Esophagus muscularis mucosa (tissue), 4 donors: ENCODE measurements at places on chromosomes 16 and 17. TPM values are rescaled to one million over a fixed set of nuclear protein-coding genes. Genes with fewer than 3 reads are reported as not detected.

DNA sequence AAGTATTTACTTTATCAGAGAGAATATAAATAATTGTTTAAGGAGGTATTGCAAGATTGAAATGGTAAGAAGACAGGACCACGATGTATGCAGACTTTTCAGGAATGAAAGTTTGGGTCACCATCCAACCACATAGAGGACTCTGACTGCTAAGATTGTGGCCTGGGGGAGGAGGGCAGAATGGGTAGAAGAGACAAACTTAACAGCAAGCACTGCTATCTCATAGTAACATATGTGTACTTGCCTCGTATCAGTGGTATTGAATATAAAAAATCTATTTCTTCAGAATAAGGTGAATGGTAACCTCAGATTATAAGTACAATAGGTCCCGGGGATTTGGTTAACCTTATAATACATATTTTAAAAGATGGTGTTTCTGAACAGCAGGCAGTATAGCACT lies 5.8 kb downstream of the KRT10 start:
- H3K4me1 ChIP-seq = peaks cover 12% of the 10 kb centered on the region
- H3K4me3 ChIP-seq = no peak overlapping the region
- H3K36me3 ChIP-seq = no peaks in the 10 kb centered on the region
- no peaks in the 10 kb centered on the region for H3K27me3 ChIP-seq

GRCh38 chr17:39144416-39144840 lies 7.0 kb downstream of the PLXDC1 start:
- peak; percentile 98 for DNase-seq
- no peaks in the 10 kb centered on the region for H3K36me3 ChIP-seq
- no peaks in the 10 kb centered on the region for H3K4me1 ChIP-seq
- no peak overlapping the region for H3K4me3 ChIP-seq
- no peaks in the 10 kb centered on the region for H3K27me3 ChIP-seq
- peak overlapping the region; percentile 72 for H3K27ac ChIP-seq

GRCh38 chr17:20721171-20721570 lies 141.6 kb downstream of the CDRT15L2 start:
- no peak overlapping the region for H3K27ac ChIP-seq
- no peaks in the 10 kb centered on the region for H3K4me1 ChIP-seq
- H3K4me3 ChIP-seq = no peak overlapping the region
- no peaks in the 10 kb centered on the region for H3K27me3 ChIP-seq
- H3K36me3 ChIP-seq = no peaks in the 10 kb centered on the region
- no peak for DNase-seq

- no peaks in the 10 kb centered on the region for H3K27me3 ChIP-seq
- H3K36me3 ChIP-seq = no peaks in the 10 kb centered on the region
- H3K4me3 ChIP-seq = no peak overlapping the region
- no peak for DNase-seq
- H3K4me1 ChIP-seq = peaks cover 62% of the 10 kb centered on the region
- H3K27ac ChIP-seq = no peak overlapping the region
Observed at GRCh38 chr16:89431158-89431584, 59.2 kb downstream of the ANKRD11 start.

DNA sequence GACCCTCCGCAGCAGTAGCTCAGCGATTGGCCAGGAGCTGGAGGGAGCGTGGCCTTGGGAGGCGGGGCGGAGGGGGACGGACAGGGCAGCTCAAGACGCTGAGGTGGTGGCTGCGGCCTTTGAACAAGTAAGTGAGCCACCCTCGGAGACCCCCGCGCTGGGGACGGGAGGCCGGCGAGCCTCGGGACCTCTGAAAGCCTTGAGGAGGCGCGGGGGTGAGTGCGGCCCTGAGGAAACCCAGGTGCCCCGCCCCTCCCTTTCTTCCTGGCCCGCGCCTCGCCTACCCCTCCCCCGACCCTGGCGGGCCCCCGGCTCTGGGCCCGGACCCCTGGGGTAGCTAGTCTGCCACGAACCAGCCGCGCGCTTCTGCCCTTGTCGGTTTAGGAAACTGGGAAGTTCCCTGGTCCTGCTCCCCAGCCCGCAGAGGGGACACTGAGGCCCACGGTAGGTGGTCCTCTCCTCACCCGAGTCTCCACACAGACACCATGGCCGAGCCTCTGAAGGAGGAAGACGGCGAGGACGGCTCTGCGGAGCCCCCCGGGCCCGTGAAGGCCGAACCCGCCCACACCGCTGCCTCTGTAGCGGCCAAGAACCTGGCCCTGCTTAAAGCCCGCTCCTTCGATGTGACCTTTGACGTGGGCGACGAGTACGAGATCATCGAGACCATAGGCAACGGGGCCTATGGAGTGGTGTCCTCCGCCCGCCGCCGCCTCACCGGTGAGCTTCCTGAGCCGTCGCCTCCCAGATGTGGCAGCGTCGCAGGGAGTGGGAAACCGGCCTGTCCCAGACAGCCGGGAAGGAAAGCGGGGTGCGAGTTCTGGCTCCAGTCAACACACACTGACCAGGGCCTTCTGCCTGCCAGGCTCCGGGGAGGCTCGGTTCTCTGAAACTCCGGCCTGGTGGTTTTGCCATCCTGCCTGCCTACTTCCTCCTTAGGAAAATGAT lies at the start of gene MAPK7:
MAPK7 (plus strand) TSS at position 83 of the 945 bp plus-strand sequence; CDS start at position 486, 403 bp downstream.
- no peaks in the 10 kb centered on the region for H3K27me3 ChIP-seq
- peaks cover 60% of the 10 kb centered on the region for H3K4me1 ChIP-seq
- H3K36me3 ChIP-seq = peaks cover 43% of the 10 kb centered on the region
- H3K4me3 ChIP-seq = peak within 1 kb of the TSS; percentile 72
- no peak for DNase-seq
- peak within 1 kb of the TSS; percentile 93 for H3K27ac ChIP-seq

- H3K36me3 ChIP-seq = no peaks in the 10 kb centered on the region
- H3K4me1 ChIP-seq = peaks cover 21% of the 10 kb centered on the region
- H3K27me3 ChIP-seq = peaks cover 10% of the 10 kb centered on the region
- DNase-seq = no peak
- H3K27ac ChIP-seq = no peak overlapping the region
Observed at GRCh38 chr16:168424-168823, 2.6 kb downstream of the HBM start.

DNA sequence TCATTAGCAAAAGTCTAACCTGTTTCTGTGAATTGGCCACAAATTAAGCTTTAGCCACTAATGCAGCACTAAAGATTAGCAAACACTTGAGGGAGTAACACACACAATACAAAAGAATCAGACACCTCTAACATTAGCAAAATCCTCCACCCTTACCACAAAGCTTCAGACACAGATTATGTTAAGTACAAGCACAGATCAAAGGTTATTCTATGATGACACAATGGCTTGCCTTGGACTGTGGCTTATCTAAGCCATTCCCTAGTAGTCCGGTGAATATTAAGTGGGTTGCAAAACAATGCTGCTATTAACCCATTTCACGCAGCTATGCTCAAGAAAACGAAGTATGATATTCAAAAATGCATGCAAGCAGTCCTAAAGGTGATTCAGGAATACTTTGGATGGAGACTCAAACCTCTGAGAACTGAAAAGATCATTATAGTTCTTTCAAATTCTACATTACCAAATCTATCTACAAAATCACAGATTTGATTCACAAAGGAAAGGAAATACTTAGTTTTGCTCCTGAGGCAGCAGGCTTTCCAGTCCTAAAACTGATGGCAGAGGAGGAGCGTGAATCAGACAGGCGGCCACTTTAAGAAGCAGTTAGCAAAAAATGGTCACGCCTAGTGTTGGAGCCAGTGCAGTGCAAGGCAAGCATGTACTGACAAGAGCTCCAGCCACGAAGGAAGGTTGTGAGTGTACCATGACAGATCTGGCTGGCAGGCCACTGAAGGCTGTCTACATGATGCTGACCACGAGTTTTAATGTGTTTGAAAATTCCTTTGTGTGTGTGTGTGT lies 67.2 kb downstream of the PARN start:
- no peak overlapping the region for H3K4me3 ChIP-seq
- H3K36me3 ChIP-seq = peaks cover 7% of the 10 kb centered on the region
- DNase-seq = no peak

GRCh38 chr16:67258161-67258835 lies 9.5 kb downstream of the SLC9A5 start:
- H3K27ac ChIP-seq = no peak overlapping the region
- no peaks in the 10 kb centered on the region for H3K36me3 ChIP-seq
- DNase-seq = no peak
- H3K4me1 ChIP-seq = peaks cover 3% of the 10 kb centered on the region
- no peak overlapping the region for H3K4me3 ChIP-seq
- peaks cover 47% of the 10 kb centered on the region for H3K27me3 ChIP-seq

DNA sequence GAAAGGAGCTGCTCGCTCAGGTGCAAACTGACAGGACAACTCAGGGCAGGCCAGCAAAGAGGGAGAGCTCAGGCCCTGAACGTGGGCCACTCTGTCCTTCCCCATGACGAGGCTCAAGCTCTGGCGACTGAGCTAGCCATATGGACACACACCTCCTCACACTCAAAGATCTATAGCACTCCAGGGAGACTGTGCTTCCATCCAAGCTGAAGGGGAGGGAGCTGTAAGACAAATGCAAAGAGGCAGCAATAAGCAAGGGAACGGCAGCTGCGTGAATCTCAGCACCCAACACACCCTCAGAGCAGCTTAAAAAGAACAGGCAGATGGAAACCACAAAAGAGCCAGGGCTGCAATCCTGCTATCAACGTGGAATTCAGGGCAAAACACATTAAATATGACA lies 13.5 kb downstream of the NUDT16L1 start:
- DNase-seq = no peak
- H3K27me3 ChIP-seq = no peaks in the 10 kb centered on the region
- no peak overlapping the region for H3K27ac ChIP-seq
- H3K4me1 ChIP-seq = no peaks in the 10 kb centered on the region
- H3K36me3 ChIP-seq = peaks cover 61% of the 10 kb centered on the region
- H3K4me3 ChIP-seq = no peak overlapping the region

DNA sequence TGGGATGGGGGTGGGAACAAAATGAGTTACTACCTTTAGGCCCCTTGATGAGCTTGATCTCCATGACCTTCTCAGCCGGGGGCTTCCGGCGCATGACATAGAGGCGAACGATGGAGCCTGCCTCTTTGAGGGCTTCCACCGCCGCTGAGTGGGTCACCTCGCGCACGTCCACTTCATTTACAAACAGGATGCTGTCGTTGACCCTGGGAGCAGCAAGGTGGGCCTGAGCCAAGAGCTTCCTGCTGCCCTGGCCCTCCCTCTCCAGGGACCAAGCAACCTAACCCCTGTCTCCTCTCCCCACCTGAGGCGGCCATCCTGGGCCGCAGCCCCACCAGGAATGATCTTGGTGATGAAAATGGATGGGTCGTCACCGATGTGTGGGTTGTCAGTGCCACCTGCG lies 16.2 kb downstream of the DLG4 start:
- no peak overlapping the region for H3K27ac ChIP-seq
- peaks cover 6% of the 10 kb centered on the region for H3K36me3 ChIP-seq
- no peak for DNase-seq
- H3K4me3 ChIP-seq = no peak overlapping the region

DNA sequence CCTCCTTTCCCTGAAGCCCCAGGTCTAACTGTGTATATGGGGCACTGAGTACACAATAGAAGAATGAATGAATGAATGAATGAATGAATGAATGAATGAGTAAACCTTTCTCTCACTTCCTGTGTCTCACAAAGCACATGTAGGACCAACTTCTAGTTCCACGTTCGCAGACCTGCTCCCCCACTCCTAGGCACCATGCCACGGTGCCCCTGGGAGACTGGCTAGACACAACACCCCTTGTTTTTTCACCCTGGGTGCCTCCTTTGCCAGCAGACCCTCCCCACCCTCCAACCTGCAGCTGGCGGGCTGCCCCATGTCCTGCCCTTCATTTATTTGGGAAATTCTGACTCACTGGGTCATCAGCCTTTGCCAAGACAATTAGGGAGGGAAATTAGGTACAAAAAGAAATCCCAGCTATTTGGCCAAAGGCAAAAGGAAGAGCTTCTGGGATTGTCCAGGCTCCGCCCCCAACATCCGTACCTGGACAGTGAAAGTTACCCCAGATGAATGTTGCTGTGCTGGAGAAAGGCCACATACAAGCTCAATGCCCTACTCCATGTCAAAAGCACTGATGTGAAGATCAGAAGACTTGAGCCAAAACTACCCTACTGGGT lies 7.7 kb downstream of the CES1 start:
- no peaks in the 10 kb centered on the region for H3K36me3 ChIP-seq
- H3K27me3 ChIP-seq = peaks cover 29% of the 10 kb centered on the region
- H3K4me1 ChIP-seq = no peaks in the 10 kb centered on the region
- no peak overlapping the region for H3K27ac ChIP-seq

DNA sequence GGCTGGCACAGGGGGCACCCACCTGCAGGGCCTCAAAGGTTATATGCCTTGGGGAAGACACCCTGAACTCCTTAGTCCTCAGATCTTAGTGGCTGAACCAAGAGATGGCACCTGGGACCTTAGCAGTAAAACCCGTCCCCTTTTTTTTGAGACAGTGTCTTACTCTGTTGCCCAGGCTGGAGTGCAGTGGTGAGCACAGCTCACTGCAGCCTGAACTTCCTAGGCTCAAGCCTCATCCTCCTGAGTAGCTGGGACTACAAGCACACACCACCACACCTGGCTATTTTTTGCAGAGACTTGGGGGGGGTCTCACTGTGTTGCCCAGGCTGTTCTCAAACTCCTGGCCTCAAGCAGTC lies 237.2 kb downstream of the MRTFB start:
- H3K4me1 ChIP-seq = peaks cover 85% of the 10 kb centered on the region
- no peak for DNase-seq
- H3K4me3 ChIP-seq = no peak overlapping the region

DNA sequence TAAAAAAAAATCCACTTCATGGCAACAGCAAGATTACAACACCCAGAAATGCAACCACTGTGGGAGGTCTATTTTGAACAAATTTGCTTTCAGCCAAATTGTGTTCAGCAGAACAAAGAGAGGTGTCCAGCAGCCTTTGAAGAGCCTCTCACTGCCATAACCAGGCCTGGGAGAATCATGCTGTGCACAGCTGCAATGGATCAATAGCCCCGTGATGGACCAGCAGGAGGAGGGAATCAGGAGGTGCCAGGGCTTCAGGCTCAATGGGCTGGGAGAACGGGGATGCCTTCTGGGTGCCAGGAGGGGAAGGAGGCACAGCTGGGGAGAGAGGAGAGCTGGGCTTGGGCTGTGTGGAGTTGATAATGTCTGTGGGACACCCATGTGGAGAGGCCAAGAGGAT lies 366.2 kb upstream of the EEF2KMT start:
- no peak overlapping the region for H3K27ac ChIP-seq
- H3K4me1 ChIP-seq = no peaks in the 10 kb centered on the region
- peaks cover 15% of the 10 kb centered on the region for H3K27me3 ChIP-seq

DNA sequence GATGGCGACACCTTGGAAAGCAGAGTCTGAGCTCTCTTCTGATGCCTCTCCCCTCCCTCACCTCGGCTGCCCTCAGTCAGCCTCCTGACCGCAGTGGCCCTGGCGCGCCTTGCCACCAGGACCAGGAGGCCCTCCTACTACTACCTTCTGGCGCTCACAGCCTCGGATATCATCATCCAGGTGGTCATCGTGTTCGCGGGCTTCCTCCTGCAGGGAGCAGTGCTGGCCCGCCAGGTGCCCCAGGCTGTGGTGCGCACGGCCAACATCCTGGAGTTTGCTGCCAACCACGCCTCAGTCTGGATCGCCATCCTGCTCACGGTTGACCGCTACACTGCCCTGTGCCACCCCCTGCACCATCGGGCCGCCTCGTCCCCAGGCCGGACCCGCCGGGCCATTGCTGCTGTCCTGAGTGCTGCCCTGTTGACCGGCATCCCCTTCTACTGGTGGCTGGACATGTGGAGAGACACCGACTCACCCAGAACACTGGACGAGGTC lies 4.4 kb downstream of the GPR142 start:
- no peaks in the 10 kb centered on the region for H3K27me3 ChIP-seq
- H3K27ac ChIP-seq = no peak overlapping the region
- H3K4me3 ChIP-seq = no peak overlapping the region

- H3K4me3 ChIP-seq = no peak overlapping the region
- H3K4me1 ChIP-seq = no peaks in the 10 kb centered on the region
- DNase-seq = peak; percentile 80
- no peaks in the 10 kb centered on the region for H3K27me3 ChIP-seq
- H3K27ac ChIP-seq = no peak overlapping the region
Observed at GRCh38 chr16:74192281-74192797, 104.3 kb upstream of the PSMD7 start.

The TEX14 gene
- total RNA-seq = 0.19 TPM

The OSBPL7 gene
- total RNA-seq = 8.4 TPM

The DRC3 gene
- 0.71 TPM for total RNA-seq

The SLC6A2 gene
- total RNA-seq = 0.33 TPM

The EARS2 gene
- total RNA-seq = 17.2 TPM

The CCT6B gene
- total RNA-seq = 2.6 TPM

The CMTM4 gene
- total RNA-seq = 19.8 TPM
